Transverse colon (tissue), 4 donors: ENCODE measurements at places on chromosomes 6 and 20. TPM values are rescaled to one million over a fixed set of nuclear protein-coding genes. Genes with fewer than 3 reads are reported as not detected.

- peak; percentile 12 for DNase-seq
Measured at GRCh38 chr6:117483645-117484016, 1.2 kb downstream of the DCBLD1 start.

The TXLNB gene
- 6.6 TPM for total RNA-seq

DNA sequence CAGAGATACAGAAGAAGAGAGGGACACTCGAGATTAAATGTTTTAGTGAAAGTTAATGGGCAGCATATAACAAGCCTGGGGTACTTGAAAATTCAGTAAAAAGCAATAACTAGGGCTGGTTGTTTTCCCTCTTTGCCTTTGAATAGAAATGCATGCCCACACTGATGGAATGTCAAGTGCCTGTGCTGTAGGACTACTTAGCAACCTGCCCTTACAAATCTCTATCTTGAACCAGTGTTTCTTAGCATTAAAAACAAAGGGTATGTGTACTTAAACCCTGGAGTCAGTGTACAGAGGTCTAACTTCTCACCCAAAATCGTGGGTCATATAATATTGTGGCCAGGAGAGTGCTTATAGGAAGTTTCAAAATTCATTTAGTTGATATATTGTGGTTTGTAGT, 37.1 kb downstream of the RNF144B start:
- no peak for DNase-seq

- DNase-seq, result no peak
Measured at GRCh38 chr20:47700327-47700726, 85.0 kb downstream of the SULF2 start.

DNA sequence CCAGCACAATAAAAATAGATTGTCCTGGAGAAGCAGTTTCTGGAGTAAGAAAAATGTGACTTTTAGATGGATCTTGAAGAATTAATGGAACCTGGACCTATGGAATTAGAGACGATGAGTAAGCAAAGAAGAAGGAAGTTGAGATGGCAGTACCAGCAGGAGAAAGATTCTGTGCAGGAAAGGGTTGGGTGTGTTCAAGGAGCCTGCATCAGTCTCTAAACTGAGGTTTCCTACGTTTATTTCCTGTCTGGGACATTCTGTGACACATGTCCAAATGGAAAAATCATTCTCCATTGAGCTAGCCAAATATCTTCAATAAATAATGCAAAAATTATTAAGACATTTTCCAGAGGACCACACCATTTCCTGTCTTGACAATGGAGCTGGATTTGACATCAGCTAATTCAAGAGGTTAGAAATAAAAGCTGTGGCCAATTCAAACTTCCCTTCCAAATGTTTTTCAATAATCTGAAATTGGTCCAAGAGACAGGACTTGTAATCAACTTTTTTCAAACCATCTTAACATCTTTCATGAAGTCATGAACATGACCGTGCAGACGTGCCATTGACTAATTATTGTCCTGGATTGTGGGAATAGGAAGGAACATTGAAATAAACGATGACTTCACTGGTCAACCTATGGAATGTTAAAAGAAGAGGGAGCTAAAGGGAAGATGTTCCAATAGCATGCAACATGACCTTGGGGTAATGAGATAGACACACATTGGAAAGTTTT, 198.3 kb downstream of the ZNF217 start:
- no peak for DNase-seq

DNA sequence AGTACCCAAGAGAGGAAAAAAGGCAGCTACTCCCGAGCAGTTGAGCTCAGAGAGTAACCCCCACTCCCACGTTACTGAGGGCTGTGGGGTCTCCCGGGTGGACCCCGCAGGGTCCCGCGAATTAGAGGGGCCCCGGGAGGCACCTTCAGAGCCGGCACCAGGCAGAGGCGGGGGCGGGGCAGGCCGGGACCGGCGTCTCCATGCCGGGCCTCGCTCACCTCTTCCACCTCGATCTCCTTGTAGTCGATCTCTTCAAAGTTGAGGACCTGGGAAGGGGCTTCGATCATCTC, 381 bp downstream of the MAP3K7 start:
- no peak for DNase-seq

DNA sequence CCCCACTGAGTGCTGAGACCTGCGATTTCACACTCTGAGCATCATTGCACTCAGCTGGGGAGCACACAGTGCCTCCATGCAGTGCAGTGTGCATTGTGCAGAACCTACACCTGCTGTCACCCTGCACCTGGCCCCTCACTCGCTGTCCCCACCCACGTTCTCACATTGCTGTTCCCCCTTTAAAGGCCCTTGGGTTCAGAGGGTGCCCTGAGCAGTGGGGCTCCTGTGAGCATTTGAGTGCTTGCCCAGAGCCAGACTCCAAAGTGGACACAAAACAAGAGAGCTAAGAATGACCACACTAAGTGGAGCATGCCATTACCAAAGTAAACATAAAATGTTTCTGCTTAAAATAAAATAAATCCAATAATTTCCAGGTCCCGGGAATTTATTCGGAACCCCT, 131.0 kb upstream of the CST7 start:
- DNase-seq, result no peak

GRCh38 chr20:61845233-61845671, 220.4 kb downstream of the TAF4 start:
- no peak for DNase-seq

The APOM gene
- total RNA-seq, result not detected

GRCh38 chr20:20317195-20317594, 50.7 kb upstream of the INSM1 start:
- DNase-seq, result peak; percentile 18

- no peak for DNase-seq
Measured at GRCh38 chr6:21468461-21468860, 125.1 kb upstream of the SOX4 start.

The SEL1L2 gene
- not detected for total RNA-seq

DNA sequence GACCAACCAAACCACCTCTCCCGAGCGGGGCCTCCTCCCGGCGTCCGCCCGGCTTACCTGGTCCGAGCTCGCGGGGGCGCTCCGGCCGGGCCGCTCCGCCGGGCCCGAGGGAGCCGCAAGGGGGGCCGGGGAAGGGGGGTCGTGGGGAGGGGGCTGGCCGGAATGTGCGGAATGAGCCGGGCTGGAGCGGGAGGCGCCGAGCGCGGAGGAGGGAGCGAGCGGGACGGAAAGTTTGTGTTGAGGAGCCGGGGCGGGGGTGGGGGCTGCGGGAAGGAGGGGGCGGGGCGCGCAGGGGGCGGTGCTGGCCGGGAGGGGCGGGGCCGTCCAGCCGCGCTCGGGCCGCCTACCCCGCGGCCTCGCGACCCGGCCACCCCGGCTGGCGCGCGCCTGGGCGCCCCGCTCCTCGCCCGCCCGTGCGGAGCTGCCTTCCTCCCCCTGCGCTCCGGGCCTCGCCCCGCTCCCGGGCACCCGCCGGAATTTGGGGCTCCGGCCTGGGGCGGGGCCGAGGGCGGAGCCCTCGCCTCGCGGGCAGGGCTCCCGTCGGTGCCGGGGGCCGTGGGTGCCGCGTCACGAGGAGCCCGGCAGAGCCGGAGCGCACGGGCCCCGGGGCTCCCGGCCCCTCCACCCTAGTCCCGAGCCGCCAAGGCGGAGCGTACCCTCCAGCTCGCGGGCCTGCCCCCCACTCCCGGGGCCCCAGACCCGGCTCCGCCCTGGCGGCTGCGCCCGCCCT, at the start of gene TEAD3:
TEAD3 (minus strand) TSS at position 239 of the 730 bp plus-strand sequence.
- DNase-seq, result peak; percentile 74

DNA sequence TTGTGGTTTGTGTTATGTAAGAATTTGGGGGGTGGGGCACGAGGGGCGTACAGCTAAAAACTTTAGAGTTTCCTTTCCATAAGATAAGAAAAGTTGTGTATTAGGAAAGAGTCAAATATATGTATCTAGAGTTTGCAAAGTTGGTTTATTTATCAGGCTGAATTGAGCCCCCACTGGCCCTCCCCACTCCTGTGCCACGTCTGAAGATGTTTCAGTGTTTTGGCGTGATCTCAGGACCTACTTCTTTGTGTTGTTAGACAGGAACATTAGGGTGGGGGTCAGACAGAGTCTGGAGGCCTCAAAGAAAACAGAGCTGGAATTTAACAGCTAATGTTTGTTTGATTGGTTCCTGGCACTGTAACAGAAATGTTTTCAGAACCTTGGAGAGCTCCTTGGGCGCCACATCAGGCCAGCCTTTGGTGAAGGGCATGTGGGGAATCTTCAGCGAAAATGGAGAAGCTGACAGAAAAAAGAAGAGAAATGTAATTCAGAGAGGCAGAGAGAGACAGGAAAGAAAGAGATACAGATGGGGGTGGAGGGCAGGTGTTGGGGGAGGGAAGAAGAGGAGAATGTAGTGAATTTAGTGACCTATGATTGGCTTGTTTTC, 674 bp downstream of the NRSN1 start:
- peak; percentile 21 for DNase-seq

The RRP36 gene
- total RNA-seq, result 200 TPM

DNA sequence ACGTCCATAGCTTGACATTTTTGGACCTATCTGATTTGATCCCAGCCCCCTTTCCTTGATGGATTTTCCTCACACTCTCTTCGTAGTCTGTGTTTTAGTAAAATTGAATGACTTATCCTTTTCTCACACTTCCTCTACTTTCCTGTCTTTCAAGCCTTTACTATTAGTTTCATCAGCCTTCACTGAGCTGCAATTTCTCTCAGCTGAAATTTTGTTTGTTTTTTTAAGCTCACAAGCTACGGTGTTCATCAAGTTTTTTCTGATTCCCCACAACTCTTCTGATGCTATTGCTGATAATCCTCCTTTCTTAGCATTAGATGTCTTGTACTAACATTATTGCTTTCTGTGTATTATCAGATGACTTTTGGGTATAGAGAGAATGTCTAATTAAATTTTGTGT, 263.7 kb downstream of the TBX18 start:
- no peak for DNase-seq

DNA sequence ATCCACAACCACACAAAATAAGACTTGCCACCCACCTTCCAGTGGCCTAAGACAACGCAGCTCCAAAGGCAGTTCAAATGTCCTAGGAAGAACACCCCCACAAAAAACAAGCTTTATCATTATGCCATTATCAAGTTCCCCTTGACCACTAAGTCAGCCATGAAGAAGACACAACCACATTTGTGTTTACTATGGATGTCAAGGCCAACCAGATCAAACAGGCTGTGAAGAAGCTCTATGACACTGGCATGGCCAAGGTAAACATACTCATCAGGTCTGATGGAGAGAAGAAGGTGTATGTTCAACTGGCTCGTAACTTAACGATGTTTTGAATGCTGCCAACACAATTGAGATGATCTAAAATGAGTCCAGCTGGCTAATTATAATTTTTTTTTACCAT, 26.1 kb downstream of the SEC63 start:
- DNase-seq, result no peak

DNA sequence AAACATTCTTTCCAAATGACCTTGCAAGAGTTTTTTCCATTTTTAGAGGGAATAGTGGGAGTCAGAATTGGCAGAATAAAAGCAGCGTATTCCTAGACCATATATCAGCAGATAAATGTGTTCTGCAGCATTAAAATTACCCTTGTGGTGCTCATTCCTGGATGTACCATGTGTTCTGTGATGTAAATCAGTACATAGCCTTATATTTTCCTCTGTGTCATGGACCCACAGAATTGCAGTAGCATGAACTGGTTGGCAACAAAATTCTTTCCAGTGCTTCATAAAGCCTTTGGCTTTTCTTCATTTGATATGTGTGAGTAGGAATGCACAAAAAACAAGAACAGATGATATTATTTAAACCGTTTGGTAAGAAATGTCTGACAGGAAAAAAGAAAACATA, 32.5 kb downstream of the ANKEF1 start:
- no peak for DNase-seq

DNA sequence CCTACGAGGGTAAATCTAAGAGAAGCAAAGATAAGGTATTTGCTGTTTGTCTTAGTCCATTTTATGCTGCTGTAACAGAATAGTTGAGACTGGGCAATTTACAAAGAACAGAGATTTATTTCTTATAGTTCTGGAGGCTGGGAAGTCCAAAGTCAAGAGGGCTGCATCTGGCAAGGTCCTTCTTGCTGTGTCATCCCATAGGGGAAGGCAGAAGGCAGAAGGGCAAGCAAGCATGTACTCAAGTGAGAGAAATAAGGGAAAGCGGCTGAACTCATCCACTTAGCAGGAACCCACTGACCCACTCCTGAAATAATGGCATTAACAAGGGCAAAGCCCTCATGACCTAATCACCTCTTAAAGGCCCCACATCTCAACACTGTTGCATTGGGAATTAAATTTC, 102.7 kb downstream of the AGPAT4 start:
- DNase-seq, result no peak

DNA sequence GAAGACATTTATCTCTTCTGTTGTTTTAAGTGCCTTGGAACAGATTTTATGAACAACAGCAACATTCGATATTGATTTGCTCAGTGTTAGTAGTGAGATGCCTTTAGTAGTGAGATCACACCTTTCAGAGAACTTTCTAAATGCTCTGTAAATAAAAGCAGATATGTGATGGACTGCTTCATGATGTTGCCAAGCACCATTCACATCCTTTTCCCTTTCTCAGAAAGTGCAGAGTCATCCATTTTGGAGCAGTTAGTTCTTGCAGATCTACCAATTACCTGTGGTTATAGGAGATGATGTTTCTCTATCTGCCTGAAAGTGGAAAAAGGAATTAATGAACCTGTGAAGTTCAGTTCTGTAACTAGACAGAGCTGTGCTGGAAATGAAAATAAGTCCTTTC, 27.0 kb downstream of the CBFA2T2 start:
- no peak for DNase-seq

The CLVS2 gene
- total RNA-seq, result not detected

The SLC22A16 gene
- not detected for total RNA-seq

DNA sequence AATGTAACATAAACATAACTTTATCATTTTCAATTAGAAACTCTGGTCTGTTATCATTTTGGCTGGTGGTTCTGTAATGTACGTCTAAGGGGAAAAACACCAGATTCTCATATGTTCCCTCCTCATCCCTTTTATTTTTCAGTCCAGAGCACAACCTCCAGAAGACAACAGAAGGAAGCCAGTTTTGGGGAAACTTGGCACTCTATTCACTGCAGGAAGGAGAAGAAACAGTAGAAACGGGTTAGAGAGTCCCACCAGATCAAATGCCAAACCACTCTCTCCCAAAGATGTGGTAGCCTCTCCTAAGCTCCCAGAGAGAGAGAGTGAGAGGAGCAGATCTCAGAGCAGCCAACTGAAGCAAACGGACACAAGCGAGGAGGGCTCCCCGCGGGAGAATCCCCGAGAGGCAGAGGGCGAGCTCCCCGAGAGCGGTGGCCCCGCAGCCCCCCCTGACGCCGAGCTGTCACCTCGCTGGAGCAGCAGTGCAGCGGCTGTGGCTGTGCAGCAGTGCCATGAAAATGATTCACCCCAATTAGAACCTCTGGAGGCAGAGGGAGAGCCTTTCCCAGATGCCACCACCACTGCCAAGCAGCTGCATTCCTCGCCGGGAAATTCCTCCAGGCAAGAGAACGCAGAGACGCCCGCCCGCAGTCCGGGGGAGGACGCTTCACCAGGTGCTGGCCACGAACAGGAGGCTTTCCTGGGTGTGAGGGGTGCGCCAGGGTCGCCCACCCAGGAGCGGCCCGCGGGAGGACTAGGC, 117.8 kb downstream of the RTN4IP1 start:
- peak; percentile 39 for DNase-seq
